ENCODE measurements at places on chromosomes 5 and 9. TPM values are rescaled to one million over a fixed set of nuclear protein-coding genes. Genes with fewer than 3 reads are reported as not detected.

Gene TYRP1
- total RNA-seq = not detected

Gene ZFP37
- total RNA-seq = 5.6 TPM

Gene HSPB3
- not detected for total RNA-seq

Gene PCDHGA9
- not detected for total RNA-seq

Gene CCDC152
- 0.20 TPM for total RNA-seq

Gene FAM151B
- 2.3 TPM for total RNA-seq

Gene TMEM215
- total RNA-seq = not detected

Gene DDX46
- total RNA-seq = 74.8 TPM

- no peaks in the 10 kb centered on the region for H3K36me3 ChIP-seq
- H3K4me1 ChIP-seq = no peaks in the 10 kb centered on the region
- H3K4me3 ChIP-seq = no peak overlapping the region
- no peak overlapping the region for H3K27ac ChIP-seq
- H3K27me3 ChIP-seq = no peaks in the 10 kb centered on the region
Measured at GRCh38 chr5:10218658-10219057, 31.0 kb downstream of the ATPSCKMT start.

GRCh38 chr5:69468631-69469030 is 24.0 kb upstream of the OCLN start:
- H3K4me1 ChIP-seq = peaks cover 19% of the 10 kb centered on the region
- no peaks in the 10 kb centered on the region for H3K36me3 ChIP-seq
- H3K4me3 ChIP-seq = no peak overlapping the region

GRCh38 chr5:112878760-112879159 is 17.7 kb downstream of the SRP19 start:
- H3K27ac ChIP-seq = no peak overlapping the region
- H3K36me3 ChIP-seq = peaks cover 9% of the 10 kb centered on the region
- no peaks in the 10 kb centered on the region for H3K4me1 ChIP-seq
- H3K27me3 ChIP-seq = no peaks in the 10 kb centered on the region
- no peak overlapping the region for H3K4me3 ChIP-seq
- no peak for DNase-seq

DNA sequence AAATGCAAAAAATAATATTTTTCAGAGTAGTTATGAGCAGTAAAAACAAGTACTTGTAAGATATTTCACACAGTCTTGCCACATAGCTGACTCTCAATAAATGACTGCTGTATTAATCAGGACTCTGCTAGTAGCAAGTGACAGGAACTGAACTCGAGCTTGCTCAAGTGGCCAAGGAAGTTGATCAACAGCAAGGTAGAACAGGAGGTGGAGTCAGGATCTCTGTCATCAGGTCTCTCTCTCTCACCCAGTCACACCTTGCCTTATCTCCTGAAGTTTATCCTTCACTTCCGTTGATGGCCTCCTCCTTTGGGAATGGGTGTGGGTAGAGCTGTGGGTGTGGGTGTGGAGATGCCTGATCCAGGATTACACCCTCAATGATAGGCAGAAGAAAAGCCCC is 107.0 kb downstream of the GPBP1 start:
- no peaks in the 10 kb centered on the region for H3K4me1 ChIP-seq
- H3K4me3 ChIP-seq = no peak overlapping the region
- H3K36me3 ChIP-seq = no peaks in the 10 kb centered on the region

GRCh38 chr5:82886911-82887310 is 190.3 kb downstream of the TMEM167A start:
- H3K27me3 ChIP-seq = no peaks in the 10 kb centered on the region
- H3K4me3 ChIP-seq = no peak overlapping the region
- H3K4me1 ChIP-seq = peaks cover 14% of the 10 kb centered on the region
- H3K27ac ChIP-seq = no peak overlapping the region
- no peaks in the 10 kb centered on the region for H3K36me3 ChIP-seq

- DNase-seq = no peak
- no peaks in the 10 kb centered on the region for H3K27me3 ChIP-seq
- no peaks in the 10 kb centered on the region for H3K4me1 ChIP-seq
- no peaks in the 10 kb centered on the region for H3K36me3 ChIP-seq
- no peak overlapping the region for H3K27ac ChIP-seq
Measured at GRCh38 chr5:143977891-143978461, 166.0 kb downstream of the HMHB1 start.

- peaks cover 26% of the 10 kb centered on the region for H3K4me1 ChIP-seq
- H3K36me3 ChIP-seq = peaks cover 31% of the 10 kb centered on the region
- H3K4me3 ChIP-seq = no peak overlapping the region
- DNase-seq = no peak
Measured at GRCh38 chr5:177514541-177514940, 2.2 kb downstream of the DDX41 start.

DNA sequence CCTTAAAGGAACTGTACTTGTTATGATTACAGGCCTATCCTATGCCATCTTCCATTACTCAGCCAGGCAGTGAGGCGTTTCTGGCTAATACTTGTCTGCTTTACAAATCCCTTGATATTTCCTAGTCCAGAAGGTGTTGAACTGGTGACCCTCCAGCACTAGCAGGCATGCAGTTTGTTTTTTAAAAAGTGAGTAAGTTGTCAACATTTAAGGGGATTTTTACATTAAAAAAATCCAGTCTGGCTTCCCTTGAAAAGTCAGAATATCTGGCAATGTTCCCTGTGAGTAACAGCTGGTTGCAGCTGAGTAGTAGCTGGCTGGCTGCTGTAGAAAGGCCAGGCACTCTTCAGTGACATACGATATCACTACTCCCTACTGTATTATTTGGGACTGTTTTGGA is 21.8 kb downstream of the GRIN3A start:
- no peaks in the 10 kb centered on the region for H3K27me3 ChIP-seq
- no peaks in the 10 kb centered on the region for H3K36me3 ChIP-seq
- no peak overlapping the region for H3K4me3 ChIP-seq
- no peaks in the 10 kb centered on the region for H3K4me1 ChIP-seq
- no peak overlapping the region for H3K27ac ChIP-seq
- DNase-seq = no peak

DNA sequence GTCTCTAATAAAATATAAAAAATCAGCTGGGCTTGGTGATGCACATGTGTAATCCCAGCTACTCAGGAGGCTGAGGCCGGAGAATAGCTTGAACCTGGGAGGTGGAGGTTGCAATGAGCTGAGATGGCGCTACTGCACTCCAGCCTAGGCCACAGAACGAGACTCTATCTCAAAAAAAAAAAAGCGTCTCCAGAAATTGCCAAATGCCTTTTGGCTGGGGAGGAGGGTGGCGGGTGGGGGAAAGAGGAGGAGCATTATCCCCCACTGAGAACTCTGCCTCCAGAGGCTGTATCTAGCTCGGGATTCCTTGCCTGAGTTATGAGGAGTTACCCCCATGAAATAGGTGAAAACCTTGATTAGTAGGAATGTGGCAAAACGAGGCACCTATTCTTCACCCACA is 4.8 kb downstream of the ROPN1L start:
- H3K27me3 ChIP-seq = no peaks in the 10 kb centered on the region
- H3K27ac ChIP-seq = no peak overlapping the region
- DNase-seq = no peak
- H3K4me1 ChIP-seq = peaks cover 13% of the 10 kb centered on the region

GRCh38 chr5:179777909-179778308 is 15.9 kb upstream of the LTC4S start:
- no peak for DNase-seq
- no peak overlapping the region for H3K27ac ChIP-seq
- no peak overlapping the region for H3K4me3 ChIP-seq
- H3K36me3 ChIP-seq = peaks cover 58% of the 10 kb centered on the region
- H3K27me3 ChIP-seq = no peaks in the 10 kb centered on the region

DNA sequence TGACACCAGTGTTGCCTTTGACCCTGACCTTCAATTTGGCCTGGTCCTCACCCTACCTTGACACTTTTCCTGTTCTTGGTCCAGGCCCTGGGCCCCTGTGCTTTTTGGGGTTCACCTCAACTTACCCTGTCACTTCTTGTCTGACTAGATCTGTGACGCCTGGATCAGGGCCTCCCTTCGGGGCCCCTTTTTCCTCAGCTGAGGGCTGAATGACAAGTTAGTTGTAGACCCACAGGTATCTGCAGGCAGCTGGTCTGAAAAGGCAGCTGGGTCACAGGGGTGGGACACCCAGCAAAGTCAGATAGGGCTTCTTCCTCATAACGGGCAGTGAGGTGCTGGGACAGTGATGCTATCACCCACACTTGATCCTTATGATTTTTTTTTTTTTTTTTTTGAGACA is 10.0 kb upstream of the MYORG start:
- DNase-seq = no peak
- peaks cover 19% of the 10 kb centered on the region for H3K4me1 ChIP-seq
- no peak overlapping the region for H3K4me3 ChIP-seq

DNA sequence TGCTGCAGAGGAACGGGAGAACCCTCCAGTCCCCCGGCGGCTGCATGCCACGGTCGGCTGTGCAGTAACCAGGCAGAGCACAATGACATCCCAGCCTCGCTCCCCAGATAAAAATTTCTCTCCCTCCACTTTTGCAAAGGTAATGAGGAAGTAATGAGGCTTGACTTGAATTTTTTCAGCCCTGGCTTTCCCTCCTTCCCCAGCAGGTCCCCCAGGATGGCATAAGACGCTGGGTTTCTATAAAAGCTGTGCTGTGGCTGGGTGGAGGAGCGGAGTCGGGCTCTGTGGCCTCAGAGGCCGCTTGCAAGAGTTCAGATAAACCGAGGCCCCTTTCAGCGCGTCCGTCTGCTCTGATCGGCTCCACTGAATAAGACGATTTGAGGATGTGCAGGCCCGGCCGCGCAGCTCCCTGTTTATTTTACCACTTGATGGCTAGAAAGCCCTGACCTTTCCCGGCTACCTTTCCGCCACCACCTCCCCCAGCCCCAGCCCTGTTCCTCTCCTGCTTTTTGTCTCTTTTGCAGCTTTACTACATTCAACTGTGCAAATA is 351.9 kb upstream of the IRX2 start:
- H3K4me3 ChIP-seq = no peak overlapping the region
- DNase-seq = no peak
- no peak overlapping the region for H3K27ac ChIP-seq
- H3K27me3 ChIP-seq = no peaks in the 10 kb centered on the region
- no peaks in the 10 kb centered on the region for H3K36me3 ChIP-seq

- H3K36me3 ChIP-seq = no peaks in the 10 kb centered on the region
- H3K4me1 ChIP-seq = peaks cover 70% of the 10 kb centered on the region
- DNase-seq = no peak
- H3K4me3 ChIP-seq = no peak overlapping the region
- no peak overlapping the region for H3K27ac ChIP-seq
Measured at GRCh38 chr9:134378901-134379338, 52.7 kb downstream of the RXRA start.

DNA sequence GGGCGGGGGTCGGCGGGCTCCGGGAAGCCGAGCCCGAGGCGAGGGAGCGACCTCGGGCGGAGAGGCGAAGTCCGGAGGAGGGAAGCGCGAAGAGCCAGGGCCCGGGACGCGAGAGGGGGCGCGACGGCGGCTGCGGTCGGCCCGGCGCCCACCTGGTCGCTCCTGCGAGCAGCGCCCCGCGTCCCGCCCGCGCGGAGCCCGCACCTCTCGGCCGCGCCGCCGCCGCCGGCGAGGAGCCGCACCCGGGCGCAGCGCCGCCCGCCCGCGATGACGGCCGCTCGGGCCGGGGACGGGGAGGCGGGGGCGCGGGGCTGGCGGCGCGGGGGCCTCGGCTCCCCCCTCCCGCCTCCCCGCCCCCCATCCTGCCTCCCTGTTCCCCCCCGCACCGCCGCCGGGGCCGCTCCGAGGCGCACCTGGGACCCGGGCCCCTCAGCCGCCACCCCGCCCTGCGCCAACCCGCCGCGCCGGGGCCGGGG is 2.6 kb downstream of the NR5A1 start:
- H3K27me3 ChIP-seq = no peaks in the 10 kb centered on the region
- no peak for DNase-seq
- peaks cover 28% of the 10 kb centered on the region for H3K4me1 ChIP-seq
- no peak overlapping the region for H3K27ac ChIP-seq

DNA sequence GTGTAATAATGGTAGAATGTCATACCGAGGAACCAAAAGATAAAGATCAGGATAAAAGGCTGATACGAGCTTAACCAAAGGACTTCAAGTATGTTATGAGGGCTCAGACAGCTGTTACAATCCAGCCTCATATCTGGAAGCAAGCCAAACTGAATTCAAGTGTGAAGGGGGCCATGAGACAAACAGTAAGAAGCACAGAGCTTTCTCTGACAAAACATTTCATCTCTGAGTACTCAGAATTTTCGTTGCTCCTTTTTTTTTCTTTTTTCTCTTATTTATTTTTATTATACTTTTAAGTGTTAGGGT is 52.9 kb upstream of the CD180 start:
- no peaks in the 10 kb centered on the region for H3K36me3 ChIP-seq
- no peak overlapping the region for H3K27ac ChIP-seq
- H3K4me1 ChIP-seq = peaks cover 3% of the 10 kb centered on the region
- H3K4me3 ChIP-seq = no peak overlapping the region
- H3K27me3 ChIP-seq = no peaks in the 10 kb centered on the region

DNA sequence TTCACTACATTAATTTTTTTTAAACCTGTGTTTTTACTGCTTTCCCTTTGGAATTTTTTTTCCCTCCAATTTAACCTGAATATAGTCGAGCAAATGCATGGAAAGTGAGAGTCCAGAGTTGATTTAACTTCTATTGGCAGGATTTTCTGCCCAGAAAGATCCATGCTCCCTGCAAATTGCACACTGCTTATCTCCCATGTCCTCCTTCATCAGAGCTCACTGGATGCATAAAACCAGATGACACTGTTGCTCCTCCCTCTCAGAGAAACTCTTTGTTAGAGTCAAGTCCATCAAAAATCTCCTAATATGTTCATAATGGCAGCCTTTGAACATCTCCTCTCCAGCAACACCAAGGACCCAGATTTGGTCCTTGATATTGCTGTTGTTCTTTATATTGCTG is 297.0 kb upstream of the SLC24A2 start:
- DNase-seq = no peak
- no peaks in the 10 kb centered on the region for H3K27me3 ChIP-seq
- no peak overlapping the region for H3K4me3 ChIP-seq
- no peaks in the 10 kb centered on the region for H3K36me3 ChIP-seq
- no peak overlapping the region for H3K27ac ChIP-seq

DNA sequence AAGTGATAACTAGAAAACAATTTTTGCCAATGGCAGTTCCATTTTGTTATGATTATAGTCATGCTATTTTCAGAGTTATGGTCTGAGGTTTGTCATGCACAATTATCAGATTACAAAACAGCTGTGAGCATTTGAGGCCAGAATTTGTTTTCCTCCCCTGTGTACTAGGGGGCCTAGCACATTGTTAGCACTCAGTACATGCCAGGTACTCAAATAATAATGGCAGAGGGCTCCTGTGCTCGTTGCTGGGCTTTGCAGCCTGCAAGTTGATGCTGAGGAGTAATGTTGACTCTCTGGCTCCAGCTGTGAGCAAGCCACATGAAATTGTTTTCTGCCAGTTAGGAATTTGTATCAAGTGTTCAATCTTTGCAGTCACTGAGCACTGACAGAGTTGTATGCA is 6.9 kb downstream of the DNAI1 start:
- no peaks in the 10 kb centered on the region for H3K4me1 ChIP-seq
- H3K36me3 ChIP-seq = no peaks in the 10 kb centered on the region
- DNase-seq = no peak
- no peak overlapping the region for H3K4me3 ChIP-seq

GRCh38 chr9:127014216-127014909 is 99.8 kb downstream of the RALGPS1 start:
- no peak overlapping the region for H3K27ac ChIP-seq
- H3K27me3 ChIP-seq = no peaks in the 10 kb centered on the region
- no peaks in the 10 kb centered on the region for H3K36me3 ChIP-seq
- H3K4me1 ChIP-seq = no peaks in the 10 kb centered on the region
- DNase-seq = no peak

All from HepG2 (cell line).